ENCODE measurements at places on chromosomes 13 and 19. TPM values are rescaled to one million over a fixed set of nuclear protein-coding genes. Genes with fewer than 3 reads are reported as not detected.

DNA sequence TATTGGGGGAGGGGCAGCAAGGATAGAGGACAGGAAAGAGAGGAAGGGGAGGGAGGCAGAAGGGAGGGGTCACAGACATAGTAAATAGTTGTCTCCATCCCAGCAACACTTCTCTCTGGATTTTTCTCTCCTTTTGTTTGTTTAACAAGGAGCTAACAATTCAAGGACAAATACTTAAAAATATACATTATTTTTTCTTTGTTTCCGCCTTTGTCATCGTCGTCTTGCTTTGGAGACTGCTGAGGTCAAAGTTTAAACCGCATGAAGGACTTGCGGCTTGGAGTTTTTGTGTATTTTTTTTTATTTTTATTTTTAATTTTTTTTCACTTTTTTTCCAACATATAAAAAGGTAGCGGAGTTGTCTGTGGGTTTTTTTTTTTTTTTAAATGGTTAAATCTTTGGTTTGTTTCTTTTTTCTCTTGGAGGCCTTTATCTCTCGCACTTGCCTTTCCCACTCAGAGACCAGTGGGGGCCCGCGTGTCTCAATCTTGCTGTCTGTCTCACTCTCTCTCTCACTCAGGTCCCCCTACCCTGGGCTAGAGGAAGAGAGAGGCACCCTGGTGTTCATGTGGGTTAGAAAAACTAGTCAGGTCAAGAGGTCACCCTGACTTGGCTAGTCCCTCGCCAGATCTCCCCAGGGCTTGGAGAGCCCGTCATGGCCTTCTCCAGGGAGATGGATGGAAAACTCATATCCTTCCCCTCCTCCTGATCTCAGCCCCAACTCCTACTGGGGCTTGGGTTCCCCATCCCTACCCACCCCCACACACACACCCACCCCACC, 11.0 kb downstream of the ZNF574 start:
- H3K36me3 ChIP-seq: no peaks in the 10 kb centered on the region
- H3K27me3 ChIP-seq: peaks cover 7% of the 10 kb centered on the region
- H3K4me1 ChIP-seq: peaks cover 17% of the 10 kb centered on the region
- no peak for DNase-seq
- H3K4me3 ChIP-seq: no peak overlapping the region

GRCh38 chr13:49298416-49298815, 50.7 kb downstream of the CDADC1 start:
- H3K27ac ChIP-seq: no peak overlapping the region
- peaks cover 7% of the 10 kb centered on the region for H3K4me1 ChIP-seq
- H3K4me3 ChIP-seq: no peak overlapping the region
- H3K36me3 ChIP-seq: no peaks in the 10 kb centered on the region

DNA sequence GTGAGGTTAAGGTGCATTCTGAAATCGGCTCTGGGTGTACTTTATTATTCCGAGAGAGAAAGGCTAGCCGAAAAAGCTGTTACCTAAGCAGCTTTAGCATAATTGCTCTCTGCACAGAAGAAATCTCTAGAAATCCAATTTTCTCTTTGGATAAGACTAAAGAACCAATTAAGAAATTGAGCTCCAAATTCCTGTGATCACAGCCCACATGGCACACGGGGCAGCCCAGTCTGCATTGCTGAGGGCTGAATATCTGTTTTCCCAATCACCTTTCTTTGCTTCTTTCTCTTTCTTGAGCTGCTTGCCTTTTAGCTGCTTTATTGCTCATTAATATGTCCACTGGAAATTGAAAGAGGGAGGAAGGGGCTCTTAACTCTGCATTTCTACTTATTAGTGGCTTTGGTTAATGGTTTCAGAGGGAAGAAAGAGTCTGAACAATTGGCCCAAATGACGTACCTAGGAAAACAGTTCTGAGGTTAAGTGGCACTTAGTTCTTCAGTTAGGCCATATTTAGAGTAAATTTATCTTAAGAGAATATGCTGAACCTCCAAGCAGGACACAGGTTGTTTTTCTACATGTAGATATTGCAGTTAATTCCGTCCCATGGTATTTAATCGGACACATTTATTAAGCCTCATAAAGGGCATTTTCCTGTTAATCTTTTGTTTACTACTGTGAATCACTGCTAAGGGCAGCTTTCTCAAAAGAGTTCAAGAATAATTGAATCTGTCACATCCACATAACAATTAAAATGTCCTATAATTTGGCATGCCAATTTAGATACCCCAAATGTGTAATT, 265.7 kb downstream of the ABCC4 start:
- no peaks in the 10 kb centered on the region for H3K27me3 ChIP-seq
- no peak overlapping the region for H3K27ac ChIP-seq
- no peak overlapping the region for H3K4me3 ChIP-seq
- no peaks in the 10 kb centered on the region for H3K36me3 ChIP-seq
- no peaks in the 10 kb centered on the region for H3K4me1 ChIP-seq
- DNase-seq: no peak

DNA sequence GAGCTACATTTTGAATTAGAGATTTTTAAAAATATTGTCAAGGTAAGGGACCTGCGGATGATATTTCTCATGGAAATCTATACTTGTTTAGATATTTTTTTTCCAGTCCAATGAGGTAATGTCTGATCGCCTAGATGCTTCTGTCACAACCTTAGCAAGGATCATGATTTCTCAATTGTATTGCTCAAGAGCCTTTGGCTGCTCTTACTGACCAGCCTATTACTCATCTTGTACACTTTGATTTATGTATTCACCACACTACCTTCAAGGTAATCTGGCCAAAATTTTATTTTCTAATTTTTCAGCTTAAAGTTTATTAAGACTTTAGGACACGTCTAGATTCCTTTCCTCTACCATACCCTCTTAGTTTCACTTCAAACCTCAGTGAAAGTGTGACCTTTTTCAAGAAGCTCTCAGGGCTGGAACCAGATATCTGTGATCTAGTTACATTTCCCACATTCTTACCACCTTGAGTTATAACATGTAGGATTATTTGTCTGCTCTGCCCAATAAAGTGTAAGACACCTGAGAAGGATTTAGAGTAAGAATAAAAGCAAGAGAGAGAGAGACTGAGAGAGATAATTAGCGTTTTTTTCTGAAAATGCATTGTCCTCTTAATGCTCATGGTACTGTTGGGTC, 197.1 kb downstream of the ITGBL1 start:
- H3K36me3 ChIP-seq: no peaks in the 10 kb centered on the region

DNA sequence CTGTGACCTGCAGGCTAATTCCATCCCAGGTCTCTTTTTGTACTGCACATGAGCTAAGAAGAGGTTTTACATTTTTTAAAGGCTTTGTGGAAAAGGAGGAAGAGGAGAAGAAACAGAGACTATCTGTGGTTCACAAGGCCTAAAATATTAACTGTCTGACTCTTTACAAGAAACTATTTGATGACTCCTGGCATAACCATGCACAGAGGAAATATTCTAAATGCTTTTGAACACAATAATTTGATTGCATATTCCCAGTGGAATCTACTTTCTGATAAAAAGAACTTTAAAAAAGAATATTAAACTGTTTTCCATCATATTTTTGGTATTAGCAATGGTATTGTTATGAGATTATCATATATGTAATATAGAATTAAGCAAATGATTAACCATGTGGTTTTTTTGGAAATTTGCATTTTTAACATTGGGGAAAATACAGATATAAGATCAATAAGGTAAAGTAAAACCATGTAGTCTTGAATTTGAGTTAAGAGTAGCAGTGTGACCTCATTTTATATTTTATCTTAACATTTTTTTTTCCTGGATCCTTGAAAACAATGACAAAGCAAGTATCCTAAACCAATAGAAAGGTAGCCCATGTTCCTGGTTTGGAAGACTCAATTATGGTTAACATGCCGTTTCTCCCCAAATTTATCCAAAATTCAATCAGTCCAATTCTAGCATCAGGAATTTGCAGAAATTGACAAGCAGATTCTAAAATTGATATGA, 251.0 kb downstream of the UQCRFS1 start:
- no peak overlapping the region for H3K27ac ChIP-seq
- H3K27me3 ChIP-seq: no peaks in the 10 kb centered on the region
- no peak for DNase-seq
- H3K4me3 ChIP-seq: no peak overlapping the region
- H3K4me1 ChIP-seq: no peaks in the 10 kb centered on the region
- H3K36me3 ChIP-seq: no peaks in the 10 kb centered on the region

GRCh38 chr19:37306383-37306963, 64.4 kb upstream of the ZNF527 start:
- DNase-seq: no peak
- no peak overlapping the region for H3K4me3 ChIP-seq
- peaks cover 4% of the 10 kb centered on the region for H3K27me3 ChIP-seq
- H3K4me1 ChIP-seq: no peaks in the 10 kb centered on the region
- peaks cover 9% of the 10 kb centered on the region for H3K36me3 ChIP-seq
- no peak overlapping the region for H3K27ac ChIP-seq

GRCh38 chr13:113843063-113843654, 20.7 kb downstream of the GAS6 start:
- peaks cover 5% of the 10 kb centered on the region for H3K27me3 ChIP-seq
- H3K4me3 ChIP-seq: no peak overlapping the region
- H3K4me1 ChIP-seq: peaks cover 11% of the 10 kb centered on the region
- no peak for DNase-seq
- no peaks in the 10 kb centered on the region for H3K36me3 ChIP-seq
- no peak overlapping the region for H3K27ac ChIP-seq

GRCh38 chr19:40682431-40682964, 8.0 kb downstream of the NUMBL start:
- peaks cover 2% of the 10 kb centered on the region for H3K27me3 ChIP-seq
- no peak overlapping the region for H3K4me3 ChIP-seq
- DNase-seq: no peak
- H3K36me3 ChIP-seq: peaks cover 11% of the 10 kb centered on the region
- H3K4me1 ChIP-seq: peaks cover 4% of the 10 kb centered on the region
- H3K27ac ChIP-seq: no peak overlapping the region

DNA sequence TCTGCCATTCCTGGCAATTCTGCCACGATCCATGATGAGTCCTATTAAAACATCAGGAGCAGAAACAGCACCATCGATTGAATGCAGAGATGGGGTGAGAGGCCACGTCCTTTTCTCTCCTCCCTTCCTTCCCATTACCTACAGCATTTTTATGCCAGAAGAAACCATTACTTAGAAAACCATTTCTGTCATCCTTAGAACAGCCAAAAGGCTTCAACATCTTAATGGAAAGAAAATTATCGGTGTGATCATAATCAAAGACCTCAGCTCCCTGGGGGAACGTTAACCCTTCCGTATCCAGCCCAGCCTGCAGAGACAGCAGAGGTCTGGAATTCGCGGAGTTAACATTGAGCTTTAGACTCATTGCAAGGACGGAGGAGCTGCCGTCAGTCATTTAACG, 56.0 kb upstream of the SIAH3 start:
- no peaks in the 10 kb centered on the region for H3K36me3 ChIP-seq
- peaks cover 15% of the 10 kb centered on the region for H3K4me1 ChIP-seq
- DNase-seq: no peak
- no peaks in the 10 kb centered on the region for H3K27me3 ChIP-seq
- H3K27ac ChIP-seq: no peak overlapping the region

GRCh38 chr19:49326165-49326704, 1.2 kb upstream of the SLC6A16 start:
- no peak overlapping the region for H3K4me3 ChIP-seq
- no peak overlapping the region for H3K27ac ChIP-seq
- H3K36me3 ChIP-seq: peaks cover 15% of the 10 kb centered on the region
- no peaks in the 10 kb centered on the region for H3K4me1 ChIP-seq

- no peak overlapping the region for H3K4me3 ChIP-seq
- DNase-seq: no peak
- peaks cover 8% of the 10 kb centered on the region for H3K27me3 ChIP-seq
- no peak overlapping the region for H3K27ac ChIP-seq
- H3K36me3 ChIP-seq: no peaks in the 10 kb centered on the region
Measured at GRCh38 chr19:43469160-43469480, 3.7 kb upstream of the LYPD3 start.

Gene CYP4F2
- total RNA-seq: not detected

Gene GAS6
- 47.6 TPM for total RNA-seq

Gene RNF17
- not detected for total RNA-seq

Gene GJB6
- total RNA-seq: not detected

Gene ZNF534
- total RNA-seq: not detected

Gene TEX30
- 6.9 TPM for total RNA-seq

Gene ZNF738
- total RNA-seq: 80.3 TPM

Gene KIR3DL2
- not detected for total RNA-seq

Gene IZUMO4
- total RNA-seq: 10.6 TPM
